RPMI8226 (cell line): ENCODE measurements at places on chromosomes 2 and 18.
A peak's percentile ranks its signal among the peaks of the same experiment; 100 is the strongest.

DNA sequence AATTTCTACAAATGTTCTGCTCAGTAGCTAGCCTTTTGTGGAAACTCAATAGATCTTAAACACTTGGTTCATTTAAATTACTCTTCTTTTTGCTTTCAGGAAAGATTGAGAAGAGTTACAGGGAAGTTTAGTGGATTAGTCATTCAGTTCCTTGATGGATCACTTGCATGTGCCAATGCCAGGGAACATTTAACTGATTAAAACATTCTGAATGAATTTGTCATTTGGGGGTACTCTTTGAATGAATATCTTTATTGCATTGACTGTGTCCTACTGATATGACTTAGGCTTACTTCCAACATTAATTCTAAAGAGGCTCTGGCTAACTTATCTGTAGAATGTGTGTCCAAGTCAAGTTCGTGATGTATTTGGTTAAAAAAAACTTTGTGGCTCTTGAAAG, 199.8 kb downstream of the PLCL1 start:
- no peak for DNase-seq

- DNase-seq: no peak
Observed at GRCh38 chr2:224938651-224939182, 103.6 kb downstream of the DOCK10 start.

DNA sequence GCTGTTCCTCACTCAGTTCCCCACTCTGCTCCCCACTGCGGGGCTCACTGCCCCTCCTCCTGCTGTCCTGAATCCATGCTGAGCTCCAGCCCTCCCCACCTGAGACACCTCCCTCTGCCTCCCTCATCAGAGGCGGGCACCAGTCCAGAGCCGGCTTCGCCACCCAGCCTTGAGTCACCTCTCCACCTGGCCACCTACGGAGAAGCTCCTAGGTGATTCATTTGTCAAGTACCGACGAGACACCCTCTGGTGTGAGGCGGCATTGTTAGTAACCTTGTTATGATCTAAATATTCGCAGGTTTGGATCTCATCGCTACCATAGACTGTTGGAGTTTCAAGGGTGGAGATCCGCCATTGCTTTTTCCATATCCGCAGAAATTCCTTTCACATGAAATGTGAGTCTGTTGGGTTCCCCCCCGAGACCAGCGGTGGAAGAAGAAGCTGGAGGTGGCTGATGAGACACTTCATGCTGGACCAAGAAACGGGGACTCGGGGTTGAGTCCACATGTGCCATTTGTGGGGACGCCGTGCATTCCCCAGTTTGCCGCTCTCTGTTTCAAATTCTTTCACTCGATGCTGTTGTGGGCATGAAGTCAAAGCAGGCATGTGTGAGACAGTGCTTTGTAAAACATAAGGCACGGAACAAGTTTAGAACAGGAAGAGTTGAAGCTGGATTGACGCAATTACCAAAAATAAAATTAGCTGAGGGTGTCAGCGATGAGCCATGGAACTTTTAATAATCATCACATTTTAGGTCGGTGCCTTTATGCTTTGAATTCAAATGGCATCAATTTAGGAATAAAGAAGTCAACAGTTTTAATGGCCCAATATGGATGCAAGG, 259.8 kb upstream of the HDAC4 start:
- no peak for DNase-seq

DNA sequence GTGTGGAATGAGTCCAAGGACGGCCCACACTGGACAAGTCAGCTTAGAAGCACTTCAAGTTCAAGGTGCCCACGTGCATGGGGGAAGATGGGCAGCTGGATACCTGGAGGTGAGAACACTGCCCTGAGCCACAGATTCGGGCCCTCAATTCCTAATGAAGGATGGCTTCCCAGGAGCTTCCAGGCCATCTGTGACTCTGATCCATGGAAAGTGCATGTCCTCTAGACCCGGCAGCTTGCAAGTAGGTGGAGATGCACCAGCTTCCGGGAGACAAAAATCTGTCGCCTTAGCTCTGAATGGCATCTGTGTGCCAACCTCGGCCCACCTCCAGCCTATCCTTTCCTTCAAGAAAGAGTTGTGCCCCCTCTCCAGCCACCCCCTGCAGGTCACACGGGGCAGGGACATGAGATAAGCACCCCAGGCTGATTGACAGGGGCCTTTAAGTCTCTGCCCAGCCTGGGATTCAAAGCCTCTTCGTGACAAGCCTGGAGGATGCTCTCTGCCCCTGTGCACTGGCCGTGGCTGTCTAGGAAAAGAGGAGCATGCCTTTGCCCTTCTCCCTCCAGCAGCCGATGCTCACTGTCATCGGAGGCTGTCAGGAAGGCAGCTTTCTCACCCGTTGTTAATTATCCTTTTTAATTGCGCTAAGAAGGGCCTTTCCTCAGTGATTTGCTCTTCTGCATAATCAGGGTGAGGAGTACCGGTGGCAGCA, 65.5 kb downstream of the BIN1 start:
- no peak for DNase-seq

GRCh38 chr2:229775614-229776313, 61.4 kb upstream of the DNER start:
- no peak for DNase-seq

GRCh38 chr2:110994250-110994961, 126.3 kb upstream of the BCL2L11 start:
- no peak for DNase-seq

GRCh38 chr18:2654928-2655177, 673 bp upstream of the SMCHD1 start:
- DNase-seq: no peak

- DNase-seq: no peak
Observed at GRCh38 chr2:240213476-240214421, 73.3 kb upstream of the OTOS start.

GRCh38 chr2:128879161-128879560, 560.5 kb upstream of the HS6ST1 start:
- DNase-seq: no peak

GRCh38 chr2:216354306-216354705, 18.0 kb downstream of the MARCHF4 start:
- DNase-seq: no peak

DNA sequence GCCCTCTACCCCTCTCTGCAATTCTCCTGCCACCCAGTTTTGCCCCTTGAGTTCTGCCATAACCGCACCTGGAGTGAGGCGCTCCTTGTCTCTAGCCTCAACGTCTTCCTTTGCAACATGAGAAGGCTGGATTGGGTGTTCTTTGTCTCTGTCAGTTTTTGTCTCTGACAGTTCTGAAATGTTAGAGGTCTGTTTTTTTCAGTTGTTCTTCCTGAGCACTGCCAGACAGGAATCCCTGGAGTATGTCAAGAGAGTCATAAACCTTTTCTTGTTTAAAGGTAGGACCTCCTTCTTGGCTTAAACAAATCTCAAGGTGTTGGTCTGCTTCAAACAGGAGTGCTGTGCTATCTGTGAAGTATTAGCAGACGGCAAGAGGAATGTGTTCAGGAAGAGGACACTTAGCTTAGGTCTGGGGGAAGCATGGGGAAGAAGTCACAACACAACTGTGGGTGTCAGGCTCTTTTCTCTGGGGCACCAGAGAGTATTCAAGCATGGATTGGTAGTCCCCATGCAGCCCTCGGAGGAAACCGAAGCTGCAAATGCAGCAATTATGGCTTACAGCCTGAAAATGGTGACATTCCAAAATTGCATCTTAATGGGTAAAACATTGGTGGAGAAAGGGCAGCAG, 32.3 kb downstream of the AFF3 start:
- DNase-seq: no peak

GRCh38 chr2:72083751-72084583, 63.7 kb downstream of the CYP26B1 start:
- DNase-seq: no peak

GRCh38 chr2:236054125-236054524, 114.1 kb downstream of the GBX2 start:
- DNase-seq: no peak

GRCh38 chr2:224141304-224141703, 102.2 kb upstream of the SERPINE2 start:
- DNase-seq: no peak

DNA sequence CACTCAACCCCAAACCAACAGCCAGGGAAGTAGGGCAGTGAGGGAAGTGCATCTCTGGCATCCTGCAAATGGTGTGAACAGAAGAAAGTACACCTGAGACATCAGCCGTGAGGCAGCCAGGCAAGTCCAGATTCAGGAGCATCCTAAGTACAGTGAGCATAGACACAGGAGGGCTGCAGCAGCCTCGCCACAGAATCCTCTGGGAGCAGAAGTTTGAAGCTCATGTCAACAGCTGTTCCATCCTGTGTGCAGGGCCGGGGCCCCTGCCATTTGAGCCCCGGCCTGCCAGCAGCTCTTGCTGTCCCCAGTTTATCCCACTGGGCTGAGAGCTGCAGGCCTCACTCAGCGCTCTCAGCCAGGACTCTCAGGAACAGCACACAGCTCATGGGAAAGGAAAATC, 14.5 kb downstream of the LOXHD1 start:
- DNase-seq: no peak

DNA sequence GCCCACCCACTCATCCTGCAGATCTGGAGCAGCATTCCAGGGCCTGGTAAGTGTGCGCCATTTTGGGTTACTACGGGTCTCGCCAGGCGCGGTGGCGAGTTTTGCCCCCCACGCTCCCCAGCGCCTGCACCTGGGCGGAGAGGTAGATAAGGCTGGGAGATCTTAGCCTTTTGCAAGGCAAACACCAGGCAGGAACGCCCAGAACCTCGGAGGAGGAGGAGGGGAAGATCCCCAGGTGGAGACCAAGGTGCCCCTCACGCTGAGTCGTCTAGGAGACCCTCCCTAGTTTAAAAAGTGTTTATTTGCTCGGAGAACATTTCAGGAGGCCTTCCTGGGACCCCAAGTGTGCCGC, 365 bp upstream of the RAMP1 start:
- no peak for DNase-seq

DNA sequence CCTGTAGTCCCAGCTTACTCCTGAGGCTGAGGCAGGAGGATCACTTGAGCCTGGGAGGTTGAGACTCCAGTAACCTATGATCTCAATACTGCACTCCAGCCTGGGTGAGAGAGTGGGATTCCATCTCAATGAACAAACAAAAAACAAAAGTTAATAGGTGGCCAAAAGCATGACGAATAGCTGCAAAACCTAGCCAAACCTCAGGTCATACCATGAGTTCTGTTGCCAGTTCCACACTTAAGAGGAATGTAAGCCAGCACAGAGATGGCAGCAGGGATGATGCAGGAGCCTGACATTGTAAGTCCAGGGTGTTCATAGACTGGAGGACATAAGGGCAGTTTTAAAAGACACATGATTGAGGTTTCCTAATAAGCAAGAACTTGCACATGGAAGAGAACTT, 55.3 kb upstream of the RMDN2 start:
- no peak for DNase-seq

- no peak for DNase-seq
Observed at GRCh38 chr2:207137596-207138337, 28.0 kb downstream of the KLF7 start.

GRCh38 chr18:2340335-2340734, 231.0 kb downstream of the METTL4 start:
- no peak for DNase-seq

DNA sequence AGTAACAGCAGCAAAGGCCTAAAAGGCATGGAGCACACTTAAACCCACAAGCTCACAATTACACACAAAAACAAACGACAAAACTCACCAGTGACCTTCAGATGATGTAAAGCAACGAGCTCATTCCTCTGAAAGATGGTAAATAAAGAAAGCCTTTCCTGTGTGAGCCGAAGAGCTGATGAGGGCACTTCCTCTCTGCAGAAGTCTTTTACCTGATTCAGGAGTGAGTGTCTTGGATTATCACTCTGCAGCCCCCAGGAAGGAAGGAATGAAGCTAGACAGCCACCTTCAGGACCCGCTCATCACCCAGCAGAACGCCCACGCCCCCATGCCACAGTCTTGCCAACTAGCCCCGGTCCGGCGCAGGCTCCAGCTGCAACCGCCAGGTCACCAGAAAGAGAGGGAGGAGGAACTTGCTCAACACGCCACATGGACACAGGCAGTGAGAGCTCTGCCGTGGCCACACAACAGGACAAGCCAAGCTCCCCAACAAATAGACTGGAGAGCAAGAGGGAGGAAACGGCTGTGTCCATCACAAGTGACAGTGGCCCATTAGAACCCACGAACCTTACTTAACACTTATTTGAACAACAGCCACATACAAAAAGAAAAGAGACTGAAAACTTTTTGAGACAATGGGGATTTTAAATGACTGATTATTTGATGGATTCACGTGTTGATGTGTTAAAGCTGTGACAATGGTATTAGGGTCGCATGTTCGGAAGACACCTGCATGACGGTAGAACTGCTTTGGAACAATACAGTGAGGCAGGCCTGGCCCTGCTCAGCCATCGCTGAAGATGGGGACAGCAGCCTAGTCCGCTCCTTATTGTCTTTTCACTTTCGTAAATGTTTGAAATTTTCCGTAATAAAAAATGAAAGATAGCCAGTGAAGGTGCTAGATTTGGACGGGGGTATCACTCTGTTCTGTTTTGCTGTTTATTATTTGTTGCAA, 127.3 kb downstream of the HDAC4 start:
- no peak for DNase-seq

DNA sequence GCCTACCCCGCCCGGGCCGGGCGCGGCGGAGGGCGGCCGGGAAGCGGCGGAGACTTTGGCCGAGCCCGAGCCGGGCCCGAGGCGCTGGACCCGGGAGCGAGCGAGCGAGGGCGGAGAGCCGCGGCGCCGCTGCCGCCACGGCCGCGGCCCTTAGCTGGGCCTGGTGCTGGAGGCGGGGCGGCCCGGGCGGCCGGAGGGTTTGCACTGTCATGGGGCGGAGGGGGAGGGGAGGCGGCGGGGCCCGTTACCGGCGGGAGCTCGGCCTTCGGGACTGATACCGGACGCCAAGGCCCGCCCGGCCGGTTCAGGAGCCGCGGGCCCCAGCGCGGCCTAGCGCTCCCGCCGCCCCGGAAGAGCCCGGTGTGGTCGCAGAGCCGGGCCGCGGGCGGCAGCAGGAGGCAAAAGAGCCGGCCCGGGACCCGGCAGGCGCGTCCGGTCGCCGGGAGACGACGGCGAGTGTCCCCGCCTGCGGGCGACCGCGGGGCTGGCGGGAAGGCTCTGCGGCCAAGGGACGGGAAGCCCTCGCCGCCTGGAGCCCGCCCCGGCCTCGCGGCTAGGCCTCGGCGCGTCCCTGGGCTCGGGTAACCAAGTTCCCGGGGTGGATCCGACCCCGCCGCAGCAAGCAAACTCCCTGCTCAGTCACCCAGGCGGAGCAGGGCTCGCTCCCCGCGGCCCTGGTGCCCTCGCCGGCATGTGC, 697 bp downstream of the KCMF1 start:
- peak; percentile 65 for DNase-seq

- DNase-seq: peak; percentile 7
Observed at GRCh38 chr2:19857806-19858205, 44.0 kb downstream of the TTC32 start.
